ENCODE measurements at places on chromosomes 2 and 18.

DNA sequence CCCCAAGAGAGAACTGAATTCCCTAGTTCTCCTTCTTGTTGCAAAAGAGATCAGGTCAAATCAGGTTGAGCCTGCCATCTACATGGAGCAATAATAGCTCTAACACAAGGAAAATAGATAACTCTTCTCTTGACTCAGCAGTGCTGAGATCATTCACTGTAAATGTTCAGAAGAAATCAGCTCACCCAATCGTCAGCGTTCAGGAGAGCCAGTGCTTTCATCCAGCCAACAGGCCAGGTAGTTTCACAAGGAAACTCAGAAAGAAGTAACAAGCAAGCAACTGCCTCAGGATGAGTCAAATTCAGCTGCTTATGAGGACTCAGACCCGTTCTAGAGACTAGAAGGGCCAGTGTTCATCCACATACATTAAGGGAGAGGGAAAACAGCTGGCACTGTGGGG is 5.9 kb downstream of the LMAN2L start:
- DNase-seq, result no peak

DNA sequence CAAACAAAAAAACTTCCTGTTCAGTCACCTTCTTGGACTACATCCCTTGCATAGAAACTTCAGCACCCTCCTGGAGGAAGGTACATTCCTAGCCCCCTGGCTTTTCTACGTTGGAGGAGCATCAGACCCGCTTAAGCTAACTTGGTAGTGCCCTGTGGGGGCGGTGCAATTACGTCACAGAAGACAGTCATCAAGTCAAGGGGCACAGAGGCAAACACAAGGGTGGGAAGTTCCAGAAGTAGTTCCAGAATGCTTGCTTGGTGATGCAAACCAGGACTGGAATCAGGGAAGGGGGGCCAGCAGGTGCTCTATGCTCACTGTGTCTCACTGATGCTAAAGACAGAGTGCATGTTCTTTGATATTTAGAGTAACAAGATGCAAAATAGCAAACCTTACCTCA is 15.2 kb upstream of the AGFG1 start:
- no peak for DNase-seq

DNA sequence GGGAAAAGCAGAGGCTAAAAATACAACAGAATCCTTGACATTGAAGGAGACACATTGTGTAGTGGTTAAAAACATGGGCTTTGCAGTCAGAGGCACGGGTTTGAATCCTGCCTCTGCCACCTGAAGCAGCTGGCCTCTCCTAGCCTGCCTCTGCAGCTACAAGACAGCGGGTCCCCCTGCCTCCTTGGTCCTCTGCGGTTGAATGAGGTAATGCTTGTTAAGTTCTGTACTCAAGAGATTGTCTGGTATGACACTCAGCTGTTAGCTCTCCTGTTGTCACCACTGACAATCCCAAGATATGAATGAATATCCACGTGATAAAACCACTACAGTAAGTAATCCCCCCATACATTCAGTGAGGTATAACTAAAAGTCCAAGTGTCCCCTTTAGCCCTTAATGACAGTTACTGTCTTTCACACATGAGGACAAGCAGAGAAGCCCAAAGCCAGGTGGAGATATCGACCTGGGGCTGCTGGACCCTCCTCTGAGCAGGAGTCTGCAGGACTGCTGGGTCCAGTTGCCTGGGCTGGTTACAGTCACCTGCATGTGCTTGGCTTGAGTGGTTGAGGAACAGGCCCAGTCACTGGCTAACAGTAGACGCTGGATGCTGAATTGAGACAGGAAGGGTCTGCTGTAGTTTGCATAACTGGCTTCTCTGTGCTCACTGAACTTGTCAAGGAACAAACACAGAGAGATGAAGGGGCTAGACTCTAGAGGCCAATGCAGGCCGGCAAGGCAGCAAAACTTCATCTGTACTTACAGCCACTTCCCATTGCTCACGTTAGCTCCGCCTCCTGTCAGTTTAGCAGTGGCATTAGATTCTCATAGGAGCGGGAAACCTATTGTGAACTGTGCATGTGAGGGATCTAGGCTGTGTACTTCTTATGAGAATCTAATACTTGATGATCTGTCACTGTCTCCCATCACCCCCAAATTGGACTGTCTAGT is 85.5 kb downstream of the TGFA start:
- DNase-seq, result no peak

GRCh38 chr2:43355399-43355798 is 129.0 kb upstream of the ZFP36L2 start:
- DNase-seq, result no peak

DNA sequence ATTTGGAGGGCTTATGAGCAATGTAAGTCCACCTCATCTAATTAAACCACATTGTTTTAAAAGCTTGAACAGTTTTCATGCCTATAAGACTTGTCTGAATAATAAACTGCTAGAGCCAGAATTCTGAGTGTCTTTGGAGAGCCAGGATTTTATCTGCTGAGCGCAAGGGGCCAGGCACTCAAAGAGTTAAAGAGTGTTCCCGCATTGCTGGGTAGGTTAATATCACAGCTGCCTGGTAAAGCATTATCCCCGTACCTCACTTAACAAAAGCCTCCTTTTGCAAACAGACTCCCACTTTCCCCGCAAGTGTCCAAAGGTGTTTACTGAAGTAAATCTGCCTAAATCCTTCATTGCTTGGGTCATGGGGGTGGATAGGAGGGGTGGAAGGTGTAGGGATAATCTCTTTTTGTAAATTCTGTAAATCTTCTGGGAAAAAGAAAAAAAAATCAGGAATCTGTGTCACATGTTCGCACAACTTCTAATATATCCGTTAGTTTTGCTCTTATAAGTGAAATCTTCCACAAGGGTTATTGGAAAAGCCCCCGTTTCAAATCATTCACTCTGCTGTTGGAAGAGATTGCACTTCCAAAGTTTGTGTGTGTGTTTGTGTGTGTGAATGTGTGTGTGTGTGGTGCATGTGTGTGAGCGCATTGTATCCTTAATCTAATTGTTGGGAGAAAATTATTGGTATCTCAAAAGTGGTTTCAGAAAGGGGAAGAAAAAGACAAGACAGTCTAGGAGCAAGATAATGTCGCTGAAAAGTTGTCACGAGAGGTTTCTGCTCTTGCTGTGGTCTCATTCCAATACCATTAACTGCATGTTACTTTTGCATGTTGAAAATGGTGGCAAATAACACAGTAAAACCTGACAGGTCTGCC is 10.7 kb downstream of the ZEB2 start:
- no peak for DNase-seq

DNA sequence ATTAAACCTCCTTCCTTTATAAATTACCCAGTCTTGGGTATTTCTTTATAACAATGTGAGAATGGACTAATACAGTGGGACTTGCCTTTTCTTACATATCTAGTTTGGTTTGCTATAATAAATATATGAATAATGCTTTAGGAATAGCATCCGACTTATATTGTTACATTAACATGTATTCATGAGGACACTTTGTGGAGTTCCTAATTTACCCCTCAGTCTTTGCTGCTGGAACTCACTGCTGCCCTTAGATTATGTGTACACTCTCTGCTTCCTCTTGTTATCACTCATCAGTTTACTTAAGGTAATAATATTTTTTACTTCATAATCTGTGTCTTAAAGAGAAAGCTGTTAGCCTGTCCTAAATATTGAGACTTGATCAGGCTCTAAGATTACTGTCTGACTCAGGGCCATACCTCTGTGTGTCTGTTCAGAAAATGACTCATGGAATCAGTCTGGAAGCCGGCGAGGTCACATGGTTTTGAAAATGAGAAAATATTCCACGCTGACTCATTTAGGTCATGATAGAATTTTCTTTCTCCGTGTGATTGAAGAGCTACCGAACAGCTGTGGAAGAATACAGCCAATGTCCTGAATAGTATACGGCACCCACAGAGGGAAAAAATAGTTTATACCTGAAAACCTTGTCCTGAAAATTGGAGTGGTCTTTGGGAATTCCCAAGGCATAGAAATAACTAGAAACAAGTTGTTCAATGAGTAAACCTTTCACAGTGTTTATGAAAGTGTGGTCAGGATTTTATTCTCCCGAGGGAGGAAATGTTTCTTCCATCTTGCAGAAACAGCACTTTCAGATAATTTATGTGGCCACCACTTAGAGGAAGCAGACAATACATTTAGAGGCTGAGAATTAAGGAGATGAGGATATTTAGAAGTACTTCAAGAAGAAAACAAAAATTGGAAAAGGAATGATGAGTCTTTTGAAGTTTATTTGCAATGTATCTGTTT is 156.4 kb downstream of the DSEL start:
- peak; percentile 87 for DNase-seq

DNA sequence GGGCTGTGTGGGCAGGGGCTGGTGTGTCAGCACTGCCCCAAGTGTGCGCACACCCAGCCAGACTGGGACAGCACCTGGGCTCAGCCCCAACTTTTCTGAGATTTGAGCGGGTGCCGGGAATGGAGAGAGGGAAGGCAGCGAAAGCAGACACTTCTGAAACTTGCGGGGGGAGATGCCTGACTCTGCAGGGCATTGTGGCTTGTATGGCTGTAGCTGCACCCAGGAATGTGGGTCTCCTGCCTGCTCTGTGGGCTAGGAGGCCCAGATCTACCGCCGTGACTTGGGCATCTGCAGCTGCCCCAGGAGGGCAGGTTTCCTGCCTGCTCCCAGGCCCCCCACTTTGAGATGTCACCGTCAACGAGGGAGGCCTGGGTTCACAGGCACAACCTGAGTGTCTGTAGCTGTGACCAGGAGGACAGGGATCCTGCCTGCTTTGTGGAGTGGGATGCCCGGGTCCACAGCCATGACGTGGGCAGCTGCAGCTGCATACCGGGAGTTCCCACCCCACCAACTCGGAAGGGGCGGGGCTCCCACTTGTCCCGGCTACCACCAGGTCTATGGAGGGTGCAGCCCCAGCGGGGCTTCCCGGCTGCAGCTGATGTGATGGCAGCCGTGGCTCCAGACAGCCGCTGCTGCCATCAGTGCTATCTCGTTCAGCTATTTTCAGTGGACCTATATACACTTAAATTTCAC is 95.3 kb downstream of the DOK6 start:
- DNase-seq, result peak; percentile 2

GRCh38 chr2:230496891-230497290 is 80.9 kb downstream of the SP100 start:
- DNase-seq, result no peak

- no peak for DNase-seq
Observed at GRCh38 chr2:112887964-112888749, 22.8 kb upstream of the IL37 start.

DNA sequence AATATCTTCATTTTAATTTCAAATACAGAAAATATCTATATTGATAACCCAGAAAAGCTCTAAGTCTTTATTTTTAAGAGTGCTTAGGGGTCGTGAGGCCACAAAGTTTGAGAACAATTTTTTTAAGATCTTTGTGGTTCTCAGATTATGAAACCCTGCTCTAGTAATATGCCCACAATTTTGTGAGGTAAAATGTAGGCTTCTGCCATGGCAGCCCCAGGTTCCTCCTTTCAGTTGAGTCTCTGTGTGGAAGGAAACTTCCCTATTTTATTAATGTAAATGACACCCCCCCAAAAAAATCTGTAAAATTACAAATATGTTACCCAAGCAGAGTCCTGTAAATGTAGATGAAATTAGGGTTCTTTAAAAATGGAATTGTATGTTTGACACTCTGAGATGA is 600.5 kb downstream of the SATB2 start:
- DNase-seq, result no peak

DNA sequence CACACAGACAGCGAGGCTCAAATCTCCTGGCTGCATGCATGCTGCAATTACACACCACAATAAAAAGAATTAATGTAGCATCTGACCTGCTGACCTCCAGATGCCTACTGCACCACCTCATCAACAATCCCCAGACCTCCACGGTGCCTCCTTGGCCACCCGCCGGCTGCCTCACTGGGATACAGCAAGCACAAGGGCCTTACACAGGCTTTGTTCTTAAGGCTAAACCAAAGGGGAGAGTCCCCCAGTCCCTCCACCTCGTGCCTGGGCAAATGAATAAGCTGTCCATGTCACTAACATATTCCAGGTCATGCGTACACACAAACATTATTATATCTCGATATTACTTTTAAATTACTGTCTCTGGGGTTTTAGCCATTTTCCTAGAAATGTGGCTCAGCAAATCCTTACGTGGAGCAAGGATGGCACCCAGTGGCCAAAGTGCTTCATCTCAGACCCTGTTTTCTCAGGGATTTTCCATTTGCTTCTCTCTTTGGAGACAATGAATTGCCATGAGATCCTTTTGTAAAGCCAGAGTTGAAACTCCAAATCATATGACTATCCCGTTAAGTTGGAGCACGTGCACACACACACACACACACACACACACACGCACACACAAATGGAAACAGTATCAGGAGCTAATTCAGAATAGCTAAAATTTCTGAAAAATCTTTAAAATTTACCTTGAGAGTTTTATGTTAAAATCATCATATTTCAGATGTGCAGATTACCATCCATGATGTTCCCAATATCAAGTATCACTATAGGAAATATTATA is 313.8 kb downstream of the PDE11A start:
- peak; percentile 56 for DNase-seq

- no peak for DNase-seq
Observed at GRCh38 chr18:38634117-38634516, 1068.5 kb upstream of the CELF4 start.

DNA sequence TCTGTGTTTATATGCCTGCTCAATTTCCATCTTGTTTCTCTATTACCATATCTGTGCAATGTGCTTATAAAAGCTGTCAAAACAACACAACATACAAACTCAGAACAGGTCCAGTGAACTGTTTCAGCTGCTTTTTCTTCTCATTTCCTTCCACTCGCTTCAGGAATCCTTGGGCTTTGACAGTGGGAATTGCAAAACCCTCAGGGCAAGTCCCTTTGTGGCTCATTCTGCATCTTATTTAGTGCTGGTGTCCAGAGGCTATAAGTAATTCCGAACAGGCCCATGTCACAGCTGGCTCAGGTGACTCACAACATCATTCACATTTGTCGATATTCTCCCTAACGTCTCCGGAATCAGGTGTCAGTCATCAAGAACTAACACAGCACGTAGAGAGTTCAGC is 309.9 kb upstream of the ZNF521 start:
- peak; percentile 77 for DNase-seq

GRCh38 chr2:50492477-50492851 is 539.5 kb downstream of the NRXN1 start:
- peak; percentile 42 for DNase-seq

GRCh38 chr2:152383702-152384101 is 48.7 kb downstream of the FMNL2 start:
- no peak for DNase-seq

DNA sequence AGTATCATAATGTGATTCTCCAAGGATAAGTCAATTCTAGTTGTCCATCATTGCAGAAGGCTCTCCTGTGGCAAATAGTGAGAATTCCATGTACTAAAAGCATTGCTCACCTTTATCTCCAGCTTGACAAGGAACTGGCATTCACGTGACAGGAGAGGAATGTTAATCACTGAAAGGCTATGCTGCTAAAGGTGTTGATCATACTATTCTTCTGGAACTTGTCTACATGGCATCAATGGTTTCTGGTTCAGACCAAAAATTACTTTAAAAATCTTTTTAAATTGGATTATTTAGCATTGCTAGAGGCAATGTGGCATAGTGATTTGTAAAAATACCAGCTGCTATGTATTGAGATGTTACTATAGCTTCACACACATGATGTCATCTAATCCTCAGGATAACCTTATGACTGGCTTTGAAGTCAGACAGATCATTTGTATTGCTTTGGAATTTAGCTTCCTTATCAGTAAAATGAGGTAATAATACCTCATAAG is 414.4 kb downstream of the MTX2 start:
- no peak for DNase-seq

Measured in RPMI7951 (cell line).